Activated CD8-positive, alpha-beta T cell treated with anti-CD3 and anti-CD28 coated beads for 36 hours (primary cell): ENCODE measurements at places on chromosomes 3 and 15. TPM values are rescaled to one million over a fixed set of nuclear protein-coding genes. Genes with fewer than 3 reads are reported as not detected.

The CHDH gene
- total RNA-seq, result 0.22 TPM

The SIDT1 gene
- total RNA-seq, result 24.0 TPM

The CGNL1 gene
- total RNA-seq, result not detected

The IL20RB gene
- total RNA-seq, result 1.0 TPM

- no peak for DNase-seq
Measured at GRCh38 chr15:82650046-82650670, 3.0 kb upstream of the CPEB1 start.

DNA sequence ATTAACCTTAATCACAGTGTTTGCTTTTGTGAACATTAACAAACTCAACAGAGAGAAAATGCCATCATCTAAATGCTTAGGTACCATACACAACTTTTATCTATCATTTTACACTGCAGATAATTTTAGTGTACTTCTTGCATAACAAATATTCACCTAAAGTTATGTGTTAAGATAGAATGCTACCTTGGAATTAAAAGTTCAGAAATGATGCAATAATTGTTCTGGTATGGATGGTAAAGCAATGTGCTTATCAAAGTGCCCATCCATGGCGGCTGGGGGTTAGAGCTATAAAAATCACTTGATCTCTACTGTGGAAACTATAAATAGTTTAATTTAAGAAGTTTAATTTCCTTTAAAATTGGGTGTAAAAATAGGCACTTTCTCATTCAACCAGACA, 28.7 kb downstream of the SATB1 start:
- no peak for DNase-seq

GRCh38 chr3:29215948-29216347, 64.9 kb upstream of the RBMS3 start:
- no peak for DNase-seq

DNA sequence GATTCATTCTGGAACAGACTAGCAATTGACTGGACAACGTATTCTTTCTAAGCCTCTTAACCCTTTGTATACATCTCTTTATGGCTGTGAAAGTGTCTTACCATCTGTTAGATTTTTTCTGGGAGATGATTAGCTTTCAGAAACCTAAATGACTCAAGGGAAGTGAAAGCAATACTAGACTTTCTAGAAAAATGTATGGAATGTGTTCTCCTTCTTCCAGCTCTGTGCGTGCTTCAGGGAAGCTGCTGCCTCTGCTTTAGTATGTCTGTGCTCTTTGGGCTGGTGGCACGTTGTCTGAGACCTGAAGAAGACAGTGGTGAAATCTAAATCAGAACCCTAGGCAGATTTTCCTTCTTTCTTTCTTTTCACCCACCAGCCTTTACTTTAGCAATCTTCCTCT, 89.5 kb downstream of the ITPR1 start:
- DNase-seq, result no peak

DNA sequence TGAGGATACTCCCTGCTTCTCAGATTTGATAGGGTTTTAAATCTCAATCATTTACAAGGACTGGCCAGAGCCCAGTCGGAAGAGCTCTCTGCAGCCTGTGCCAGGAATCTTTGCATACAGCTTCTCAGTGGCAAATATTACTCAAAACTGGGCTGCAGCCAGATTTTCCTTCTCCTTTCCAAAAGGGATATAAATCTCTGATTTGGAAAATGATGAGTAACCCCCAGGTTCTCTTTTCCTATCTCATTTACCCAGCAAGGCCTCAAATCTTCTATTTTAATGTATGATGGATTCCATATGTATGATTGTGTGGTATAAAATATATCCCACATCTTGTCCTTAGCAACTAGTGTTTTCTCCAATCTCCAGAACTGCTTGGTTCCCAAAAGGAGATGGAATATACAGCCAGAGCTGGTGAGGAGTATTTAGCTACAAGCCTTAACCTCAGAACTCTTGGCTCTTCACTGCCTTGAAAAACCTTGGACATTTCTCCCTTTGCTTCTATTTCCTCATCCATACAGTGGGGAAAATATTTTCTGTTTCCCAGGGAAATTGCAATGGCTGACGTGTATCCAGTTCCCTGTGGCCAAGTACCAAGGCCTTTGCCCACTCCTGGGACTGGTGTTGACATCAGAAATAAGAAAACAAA, 114.4 kb downstream of the ATG7 start:
- DNase-seq, result no peak

- no peak for DNase-seq
Measured at GRCh38 chr3:111807826-111808225, 51.2 kb upstream of the PHLDB2 start.

DNA sequence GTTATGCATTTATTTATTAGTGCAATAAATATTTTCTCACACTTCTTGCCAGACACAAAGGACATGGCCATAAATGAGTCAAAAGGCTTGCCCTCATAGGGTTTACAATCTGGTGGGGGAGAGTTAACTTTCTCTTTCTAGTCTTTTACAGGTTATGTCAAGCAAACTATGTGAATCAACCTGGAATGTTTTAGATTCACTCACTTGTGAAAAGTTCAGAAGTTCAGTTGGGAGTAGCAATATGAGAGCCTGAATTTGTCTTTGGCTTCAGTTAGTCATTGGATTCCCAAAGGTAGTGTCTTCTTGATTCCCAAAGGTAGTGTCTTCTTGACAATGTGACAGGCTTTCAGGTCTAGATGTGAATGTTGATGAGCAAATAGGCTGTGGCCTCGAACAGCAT, 264.8 kb downstream of the SOX2 start:
- DNase-seq, result no peak

- DNase-seq, result no peak
Measured at GRCh38 chr3:155079746-155080487, at the start of gene MME. Gene MME, plus strand, starts transcription at chr3:155080319. Its CDS starts 3,849 bp downstream, at chr3:155084168.

DNA sequence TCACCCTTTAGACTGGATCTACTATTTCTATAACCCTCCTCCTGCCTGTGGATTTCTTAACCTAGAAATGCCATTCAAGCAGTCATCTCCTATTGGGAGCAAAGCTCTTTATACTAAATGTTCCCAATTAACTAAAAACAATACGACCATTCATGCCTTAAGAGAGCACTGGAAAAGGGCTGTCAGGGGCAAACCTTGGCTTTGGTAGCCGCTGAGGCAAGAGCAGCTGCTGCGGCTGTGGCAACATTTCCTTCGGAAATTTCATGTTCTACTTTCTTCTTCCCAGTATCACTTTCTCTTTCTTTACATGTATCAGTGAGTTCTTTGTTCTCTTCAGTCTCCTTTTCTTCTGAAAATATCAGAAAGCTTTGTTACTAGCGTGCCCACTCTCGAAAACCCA, 56.3 kb upstream of the CSPG5 start:
- DNase-seq, result no peak

DNA sequence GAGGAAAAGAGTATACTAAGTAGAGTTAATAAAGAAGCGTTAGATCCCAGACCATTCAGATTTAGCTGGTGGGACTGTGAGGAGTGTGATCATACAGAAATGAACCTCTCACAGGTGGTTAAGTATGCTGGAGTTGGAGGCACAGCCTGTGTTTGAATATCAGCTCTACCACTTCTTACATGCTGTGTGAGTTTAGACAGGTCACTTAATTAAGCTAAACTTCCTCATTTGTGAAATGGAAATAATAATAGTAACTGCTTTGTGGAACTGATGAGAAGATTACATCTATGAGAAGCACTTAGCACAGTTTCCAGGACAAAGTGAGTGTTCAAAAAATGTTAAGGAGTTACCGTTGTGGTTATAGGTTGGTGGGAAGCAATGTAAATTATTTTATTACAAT, 8.4 kb downstream of the ACP3 start:
- DNase-seq, result no peak

- DNase-seq, result no peak
Measured at GRCh38 chr3:36796161-36796560, 31.8 kb upstream of the DCLK3 start.

GRCh38 chr15:99454941-99455788, 110.6 kb upstream of the MEF2A start:
- DNase-seq, result no peak

DNA sequence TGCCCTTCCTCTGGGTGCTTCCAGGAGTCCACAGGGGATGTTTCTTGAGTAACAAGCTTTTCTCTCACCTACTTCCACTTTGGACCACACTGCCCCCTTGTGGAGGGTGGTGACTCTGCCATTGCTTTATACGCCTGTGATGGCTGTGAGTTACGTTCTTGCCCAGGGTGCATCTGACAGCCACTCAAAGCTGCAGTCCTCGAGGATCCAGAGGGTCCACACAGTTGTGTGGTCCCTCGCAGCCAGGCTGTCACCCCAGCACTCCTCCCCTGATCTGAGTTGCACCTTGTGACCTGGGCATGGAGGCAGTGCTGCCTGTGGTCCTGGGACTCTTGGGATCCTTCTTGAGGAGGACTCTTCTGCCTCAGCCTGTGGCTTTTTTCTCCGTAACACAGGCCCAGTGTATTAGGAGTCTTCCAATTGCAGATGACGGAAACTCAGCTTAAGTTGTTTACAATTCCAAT, 23.4 kb downstream of the FOXL2 start:
- DNase-seq, result peak; percentile 93
